ENCODE measurements at places on chromosomes 7 and 10.
A peak's percentile ranks its signal among the peaks of the same experiment; 100 is the strongest.

DNA sequence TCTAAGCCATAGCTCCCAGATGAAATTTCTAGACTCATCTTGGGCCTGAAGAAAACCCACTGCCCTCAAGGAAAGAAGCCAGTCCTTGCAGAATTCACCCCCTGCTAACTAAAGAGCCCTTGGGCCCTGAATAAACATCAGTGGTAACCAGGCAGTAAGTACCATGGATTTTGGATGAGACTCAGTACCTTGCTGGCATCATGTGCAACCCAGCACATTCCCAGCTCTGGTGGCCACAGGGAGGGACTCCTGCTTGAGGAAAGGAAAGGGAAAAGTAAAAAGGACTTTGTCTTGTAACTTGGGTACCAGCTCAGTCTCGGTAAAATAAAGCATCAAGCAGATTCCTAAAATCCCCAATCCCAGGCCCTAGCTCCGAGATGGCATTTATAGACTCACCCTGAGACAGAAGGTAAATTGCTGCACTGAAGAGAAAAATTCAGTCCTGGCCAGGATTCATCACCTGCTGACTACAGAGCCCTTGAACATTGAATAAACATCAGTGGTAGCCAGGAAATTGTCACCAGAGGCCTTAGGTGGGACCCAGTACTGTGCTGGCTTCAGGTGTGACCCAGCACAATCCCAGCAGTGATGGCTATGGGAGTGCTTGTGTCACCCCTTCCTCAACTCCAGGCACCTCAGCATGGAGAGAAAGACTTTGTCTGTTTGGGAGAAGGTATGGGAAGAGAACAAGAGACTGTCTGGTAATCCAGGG, 31.2 kb upstream of the SFTPD start:
- DNase-seq, result no peak

DNA sequence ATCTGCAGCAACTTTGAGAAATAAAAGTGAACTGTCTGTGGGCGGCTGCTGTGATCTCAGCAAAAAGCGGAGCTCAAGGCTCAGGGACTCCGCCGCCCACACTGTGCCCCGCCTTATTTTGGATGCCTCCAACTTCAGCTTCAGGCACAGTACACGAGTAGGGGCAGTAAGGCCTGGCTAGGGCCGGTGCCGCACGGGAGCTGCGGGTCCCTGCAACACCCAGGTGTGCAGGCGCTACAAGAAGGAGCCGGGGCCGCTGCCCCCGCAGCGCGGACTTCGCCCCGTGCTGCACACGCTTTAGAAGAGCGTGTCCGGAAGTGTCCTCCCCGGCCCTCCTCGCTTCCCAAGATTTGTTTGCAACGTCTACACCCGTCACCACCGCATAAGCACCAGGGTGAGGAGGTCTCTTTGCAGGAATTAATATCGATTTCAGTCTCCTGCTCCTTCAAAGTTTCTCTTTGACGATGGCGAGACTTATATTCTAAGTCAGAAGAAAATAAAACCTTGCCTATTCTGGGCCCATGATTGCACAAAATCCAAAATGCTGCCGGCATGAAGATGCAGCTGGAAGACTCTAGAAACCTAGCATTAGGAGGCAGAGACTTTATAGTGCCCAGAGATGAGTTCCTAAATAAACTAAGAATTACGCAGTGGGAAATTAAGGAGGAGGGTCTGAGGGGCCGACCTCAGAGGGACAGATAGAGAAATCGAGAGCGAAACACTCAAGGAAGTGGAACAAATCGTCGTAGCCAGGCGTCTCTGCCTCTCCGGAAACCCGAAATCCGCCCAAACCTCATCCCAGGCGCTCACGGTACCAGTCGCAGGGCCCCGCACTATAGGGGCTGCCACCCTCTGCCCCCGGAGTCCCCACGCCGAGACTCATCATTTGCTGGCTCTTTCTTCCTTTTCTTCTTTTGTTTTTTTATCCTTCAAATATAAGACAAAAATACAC, 6.4 kb downstream of the VAX1 start:
- no peak for DNase-seq

DNA sequence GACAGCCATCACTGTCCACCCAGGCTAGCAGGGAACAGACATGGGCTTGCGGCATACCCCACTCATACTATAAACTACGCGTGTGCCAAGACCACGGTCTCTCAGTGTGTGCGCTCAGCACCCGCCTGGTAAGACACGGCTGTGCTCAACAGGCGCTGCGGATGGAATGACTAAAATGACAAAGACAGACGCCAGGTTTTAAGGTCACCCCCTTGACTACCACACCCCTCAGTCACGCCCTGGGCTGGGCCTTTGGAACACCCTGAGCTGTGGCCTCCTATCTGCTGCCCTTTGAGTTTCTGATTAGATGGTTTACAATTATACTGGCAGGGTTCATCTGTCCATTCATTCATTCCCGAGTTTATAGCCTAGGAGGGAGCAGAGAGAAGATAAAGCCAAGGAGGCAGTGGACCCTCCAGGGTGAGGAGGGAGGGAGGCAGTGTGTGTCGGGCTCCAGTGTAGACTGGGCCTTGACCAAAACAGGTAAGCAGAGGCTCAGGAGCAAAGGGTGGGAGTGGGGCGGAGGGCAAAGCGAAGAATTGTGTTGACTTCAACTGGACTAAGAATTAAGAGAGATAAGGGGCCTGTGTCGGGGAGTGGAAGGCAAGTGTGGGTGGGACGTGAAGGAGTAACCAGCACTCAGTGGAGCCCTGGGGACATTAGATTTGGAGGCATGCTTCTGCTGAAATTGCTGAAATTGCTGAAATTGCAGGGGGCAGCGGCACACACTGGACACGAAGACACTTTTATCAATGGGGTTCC, 35.0 kb downstream of the TNS3 start:
- DNase-seq, result no peak

DNA sequence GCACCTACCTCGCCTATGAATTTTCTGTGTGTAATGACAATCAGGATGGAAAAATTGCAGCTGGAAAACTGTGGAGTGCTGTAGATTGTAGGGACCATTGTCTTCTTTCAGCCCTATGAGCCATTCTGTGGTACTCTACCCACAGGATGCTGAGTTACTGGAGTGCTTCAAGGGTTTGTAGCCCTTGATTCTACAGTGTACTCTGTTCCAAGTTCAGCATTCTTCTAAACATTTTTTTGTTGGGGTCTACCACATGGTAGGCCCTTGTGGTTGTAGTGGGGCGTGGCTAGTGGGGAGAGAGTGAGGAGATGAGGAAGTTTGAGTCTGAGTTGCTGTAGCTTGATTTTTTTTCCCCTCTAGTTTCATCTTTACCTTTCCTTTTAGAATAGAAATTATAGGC, 33.5 kb downstream of the REEP3 start:
- no peak for DNase-seq

DNA sequence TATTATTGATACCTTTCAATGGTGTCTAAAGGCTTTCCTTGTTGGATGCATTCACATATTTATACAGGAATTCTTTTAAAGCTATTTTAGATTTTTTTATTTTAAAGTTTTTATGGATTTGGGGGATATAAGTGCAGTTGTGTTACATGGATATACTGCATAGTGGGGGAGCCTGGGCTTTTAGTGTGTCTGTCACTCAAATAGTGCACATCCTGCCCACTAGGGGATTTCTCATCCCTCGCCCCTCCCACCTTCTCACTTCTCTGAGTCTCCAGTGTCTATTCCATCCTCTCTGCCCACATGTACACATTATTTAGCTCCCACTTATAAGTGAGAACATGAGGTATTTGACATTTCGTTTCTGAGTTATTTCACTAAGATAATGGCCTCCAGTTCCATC, 154.0 kb upstream of the MKI67 start:
- no peak for DNase-seq

GRCh38 chr7:116588225-116588624, 63.4 kb downstream of the CAV1 start:
- DNase-seq, result no peak

- no peak for DNase-seq
Measured at GRCh38 chr10:131982796-131983195, 1.1 kb upstream of the BNIP3 start.

DNA sequence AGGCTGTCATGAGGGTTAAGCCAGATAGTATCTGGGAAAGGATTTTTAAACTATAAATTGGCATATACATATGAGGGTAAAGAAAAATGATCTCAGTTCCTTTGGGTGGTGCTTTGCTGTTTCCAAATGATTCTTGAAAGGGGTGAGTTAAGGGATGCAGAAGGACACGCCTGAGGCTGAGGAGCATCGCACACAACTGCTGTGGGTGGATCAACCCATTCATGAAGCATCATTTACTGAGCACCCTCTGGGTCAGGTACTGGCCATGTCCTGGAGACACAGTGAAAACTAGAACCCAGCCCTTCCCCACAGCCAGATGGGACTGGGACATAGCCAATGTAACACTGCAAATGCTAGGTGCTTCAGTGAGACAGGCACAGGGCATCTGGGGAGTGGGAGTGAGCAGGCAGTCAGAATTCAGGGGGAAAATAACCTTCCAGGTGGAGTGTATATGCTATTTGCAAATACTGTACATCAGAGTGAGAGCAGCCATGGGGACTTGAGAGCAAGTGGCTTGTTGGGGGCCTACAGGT, 112.1 kb downstream of the WDFY4 start:
- no peak for DNase-seq

DNA sequence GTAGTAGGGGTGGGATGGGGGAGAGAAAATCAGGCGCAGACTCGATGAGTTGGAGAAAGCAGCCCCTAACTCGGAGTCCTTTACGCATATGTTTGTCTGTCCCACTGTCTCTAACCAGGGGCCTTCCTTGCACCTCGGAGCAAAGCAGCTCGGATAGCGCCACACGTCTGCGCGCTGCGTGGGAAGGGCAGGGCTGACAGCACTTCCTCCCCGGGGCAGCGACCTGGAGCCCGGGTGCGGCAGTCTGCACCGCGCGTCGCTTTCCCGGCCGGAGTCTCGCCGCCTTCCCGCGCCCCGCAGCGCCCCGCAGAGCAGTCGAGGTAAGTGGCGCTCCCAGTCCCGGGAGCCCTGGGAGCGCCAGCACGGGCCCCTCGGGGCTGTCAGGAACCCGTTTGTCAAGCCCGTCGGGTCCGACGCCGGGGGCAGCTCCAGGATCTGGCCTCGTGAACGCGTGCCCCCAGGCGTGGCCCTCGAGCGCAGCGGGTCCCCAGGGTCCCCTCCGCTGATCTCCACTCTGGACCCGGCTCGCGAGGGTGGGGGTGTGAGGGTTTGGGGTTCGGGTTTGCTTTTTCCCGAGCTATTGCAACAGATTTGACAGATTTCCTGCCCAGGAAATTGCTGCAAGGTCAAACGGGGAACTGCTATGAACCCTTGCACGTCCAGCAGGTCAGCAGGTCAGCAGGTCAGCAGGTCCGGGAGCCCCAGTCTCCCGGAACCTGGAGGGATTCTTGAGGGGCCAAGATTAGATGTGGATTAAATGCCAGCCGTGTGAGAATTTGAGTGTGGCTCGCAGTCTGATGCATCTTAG, 597 bp downstream of the APBB1IP start:
- no peak for DNase-seq

- no peak for DNase-seq
Measured at GRCh38 chr10:87636313-87636915, 23.3 kb upstream of the PAPSS2 start.

GRCh38 chr10:84340187-84340586, 11.8 kb downstream of the CCSER2 start:
- DNase-seq, result peak; percentile 76

GRCh38 chr7:43754596-43754995, 3.9 kb upstream of the BLVRA start:
- DNase-seq, result no peak

GRCh38 chr10:86415583-86415982, 49.0 kb upstream of the GRID1 start:
- no peak for DNase-seq

DNA sequence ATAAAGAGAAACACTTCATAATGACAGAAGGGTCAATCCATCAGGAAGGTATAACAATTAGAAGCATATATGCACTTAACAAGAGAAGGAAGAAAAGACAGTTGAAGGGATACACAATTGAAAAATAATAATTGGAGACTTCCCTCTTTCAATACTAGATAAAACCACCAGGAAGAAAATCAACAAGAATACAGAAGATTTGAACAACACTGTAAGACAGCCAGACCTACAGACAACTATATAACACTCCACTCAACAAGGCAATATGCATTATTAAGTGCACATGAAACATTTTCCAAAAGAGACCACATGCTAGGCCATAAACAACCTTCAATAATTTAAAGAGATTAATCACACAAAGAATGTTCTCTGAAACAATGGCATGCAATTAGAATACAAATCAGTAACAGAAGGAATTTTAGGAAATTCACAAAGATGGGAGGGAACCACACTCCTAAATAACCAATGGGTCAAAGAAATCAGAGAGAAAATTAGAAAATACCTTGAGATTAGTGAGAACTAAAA, 35.1 kb downstream of the ZNF438 start:
- DNase-seq, result no peak

GRCh38 chr10:96683065-96683464, 37.2 kb downstream of the PIK3AP1 start:
- no peak for DNase-seq

- DNase-seq, result no peak
Measured at GRCh38 chr10:116730464-116731260, 11.7 kb downstream of the HSPA12A start.

- DNase-seq, result no peak
Measured at GRCh38 chr10:44981172-44982113, 2.8 kb upstream of the DEPP1 start.

- DNase-seq, result no peak
Measured at GRCh38 chr7:2405201-2405600, 1.8 kb downstream of the CHST12 start.

DNA sequence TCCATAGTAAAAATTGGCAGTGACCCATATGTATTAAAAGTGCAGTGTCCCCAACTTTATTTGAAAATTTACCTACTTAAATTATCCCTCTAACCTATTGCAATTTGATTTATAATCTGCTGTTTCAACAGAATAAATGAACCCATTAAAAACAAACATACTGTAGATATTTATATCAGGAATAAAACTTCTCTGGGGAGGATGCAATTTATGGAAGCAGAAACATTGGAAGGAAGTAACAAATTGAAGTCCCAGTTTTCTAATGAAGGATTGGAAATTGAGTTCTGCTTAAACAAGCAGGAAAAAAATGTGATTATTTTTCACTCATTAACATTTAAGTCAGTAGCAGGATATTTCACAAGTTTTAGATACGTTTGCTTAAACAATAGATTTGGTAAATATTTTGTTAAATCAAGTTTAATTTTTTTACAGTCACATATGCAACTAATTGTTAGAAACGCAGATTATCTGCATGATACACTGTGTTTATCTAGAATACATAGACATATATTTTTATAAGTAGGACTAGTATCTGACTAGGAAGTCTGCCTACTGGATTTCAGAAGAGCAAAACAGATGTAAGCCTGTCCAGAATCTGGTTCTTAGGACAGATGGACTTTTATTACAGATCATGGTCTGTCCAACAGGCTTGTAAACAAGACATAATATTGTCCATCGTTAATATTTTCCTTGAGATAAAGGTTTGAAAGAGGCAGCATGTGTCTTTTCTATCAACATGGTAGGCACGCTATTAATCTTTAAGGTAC, 5.3 kb downstream of the AGMO start:
- DNase-seq, result no peak

DNA sequence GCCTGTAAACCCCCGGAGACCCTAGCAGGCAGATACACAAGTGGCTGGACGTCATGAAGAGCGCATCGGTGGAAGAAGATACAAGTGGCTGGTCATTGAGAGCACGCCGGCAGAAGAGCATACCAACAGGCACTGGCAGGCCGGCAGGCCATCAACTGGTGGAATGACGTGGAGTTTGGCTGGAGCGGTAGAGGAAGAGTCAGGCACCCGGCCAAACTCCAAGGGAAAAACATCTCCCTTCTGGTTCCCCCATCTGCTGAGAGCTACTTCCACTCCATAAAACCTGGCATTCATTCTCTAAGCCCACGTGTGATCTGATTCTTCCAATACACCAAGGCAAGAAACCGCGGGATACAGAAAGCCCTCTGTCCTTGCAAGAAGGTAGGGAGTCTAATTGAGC, 113.4 kb upstream of the NPSR1 start:
- DNase-seq, result peak; percentile 58

All from NCI-H2171 treated with DMSO at 0.1 percent for 48 hours (cell line).